ENCODE measurements at places on chromosomes 5 and 9.

GRCh38 chr9:27633764-27634163, 60.5 kb upstream of the C9orf72 start:
- no peak for DNase-seq

GRCh38 chr5:126745259-126745992, 31.5 kb upstream of the LMNB1 start:
- no peak for DNase-seq

- DNase-seq = no peak
Observed at GRCh38 chr9:1046639-1047572, 3.3 kb upstream of the DMRT2 start.

DNA sequence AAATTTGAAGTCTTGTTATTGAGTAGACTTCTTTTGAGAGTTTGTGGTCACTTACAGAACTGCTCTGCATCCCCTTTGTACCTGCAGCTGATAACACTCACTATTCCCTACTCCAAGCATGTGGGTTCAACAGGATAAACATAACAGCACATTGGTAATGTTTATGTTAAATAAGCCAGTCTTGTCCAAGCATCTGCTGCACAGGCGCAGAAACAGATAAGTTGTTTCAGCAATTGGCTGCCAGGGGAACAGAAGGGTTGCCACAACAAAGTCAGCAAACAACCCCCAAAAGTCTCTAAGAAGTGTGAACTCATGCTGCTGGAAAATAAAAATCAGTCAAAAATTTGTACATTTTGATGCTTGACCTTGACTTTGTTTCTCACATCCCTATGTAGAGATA, 174.6 kb downstream of the GDNF start:
- no peak for DNase-seq

- no peak for DNase-seq
Observed at GRCh38 chr5:77842243-77842642, 66.1 kb upstream of the TBCA start.

DNA sequence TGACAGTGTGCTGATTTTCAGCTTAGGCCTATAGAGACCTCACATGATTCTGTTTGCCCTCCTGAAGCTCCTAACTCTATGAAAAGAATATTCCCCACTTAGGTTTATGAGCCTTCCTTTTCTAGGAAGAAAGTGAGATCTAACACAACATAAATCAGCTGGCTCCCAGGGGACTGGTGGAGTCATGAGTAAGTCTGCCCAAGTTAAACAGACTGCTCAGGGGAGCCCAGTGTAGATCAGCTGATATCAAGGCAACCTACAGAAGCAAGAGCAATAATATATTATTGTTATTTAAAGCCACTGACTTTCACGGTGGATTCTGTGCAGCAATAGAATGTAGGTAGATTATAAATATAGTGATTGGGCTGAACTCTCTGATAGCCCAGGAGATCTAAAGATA, 1978.6 kb upstream of the CDH6 start:
- DNase-seq = no peak

GRCh38 chr9:93354451-93354850, 97.0 kb upstream of the FAM120A start:
- peak; percentile 26 for DNase-seq

DNA sequence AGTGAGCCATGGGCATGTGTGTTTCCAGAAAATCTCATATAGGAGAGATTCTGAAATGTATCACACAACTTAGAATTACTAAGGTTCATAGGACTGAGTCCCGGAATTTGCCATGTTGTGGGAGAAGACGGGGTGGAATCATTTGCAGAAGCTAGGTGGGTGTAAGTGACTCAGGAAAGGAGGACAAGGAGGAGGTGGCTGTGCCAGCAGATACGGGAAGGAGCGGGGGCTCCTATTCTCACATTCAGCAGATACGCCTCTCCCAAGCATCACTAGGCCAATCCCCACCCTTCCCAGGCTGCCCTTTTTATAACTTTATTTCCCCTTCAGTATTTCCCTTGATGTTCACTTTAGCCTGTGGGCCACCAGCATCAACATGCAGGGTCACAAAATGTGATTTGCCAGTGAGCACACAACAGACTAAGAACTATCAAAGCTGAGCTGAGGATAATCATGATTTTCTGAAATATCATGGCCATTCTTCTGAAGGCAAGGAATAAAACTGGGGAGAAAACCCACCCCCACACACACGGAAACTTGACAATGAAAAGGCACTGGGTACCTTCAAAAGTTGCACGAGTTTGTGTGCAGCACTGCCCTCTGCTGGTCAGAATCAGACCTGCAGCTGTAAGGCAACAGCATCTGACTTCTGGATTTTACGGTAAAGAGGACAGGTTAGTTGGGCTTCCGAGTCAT, 133.2 kb downstream of the MTX3 start:
- DNase-seq = peak; percentile 2

DNA sequence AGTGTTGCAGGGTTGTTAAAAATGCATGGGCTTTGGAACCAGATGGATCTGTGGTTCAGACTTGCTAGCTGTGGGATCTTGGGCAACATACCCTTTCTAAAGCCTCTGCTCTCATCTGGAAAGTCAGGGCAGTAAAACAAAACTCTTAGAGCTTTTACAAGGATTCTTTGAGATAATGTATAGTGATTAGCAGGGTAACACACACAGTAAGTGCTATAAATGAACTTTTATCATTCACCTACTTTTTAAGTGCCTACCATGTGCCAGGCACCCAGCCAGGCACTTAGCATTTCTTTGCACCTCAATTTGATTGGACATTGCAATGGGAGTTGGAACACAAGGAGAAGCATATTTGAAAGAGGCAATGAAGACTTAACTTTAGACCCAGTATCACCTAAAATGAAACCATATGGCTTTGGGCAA, 208.6 kb upstream of the PAPPA start:
- DNase-seq = no peak

GRCh38 chr9:34573599-34574325, 15.8 kb downstream of the CNTFR start:
- DNase-seq = no peak

DNA sequence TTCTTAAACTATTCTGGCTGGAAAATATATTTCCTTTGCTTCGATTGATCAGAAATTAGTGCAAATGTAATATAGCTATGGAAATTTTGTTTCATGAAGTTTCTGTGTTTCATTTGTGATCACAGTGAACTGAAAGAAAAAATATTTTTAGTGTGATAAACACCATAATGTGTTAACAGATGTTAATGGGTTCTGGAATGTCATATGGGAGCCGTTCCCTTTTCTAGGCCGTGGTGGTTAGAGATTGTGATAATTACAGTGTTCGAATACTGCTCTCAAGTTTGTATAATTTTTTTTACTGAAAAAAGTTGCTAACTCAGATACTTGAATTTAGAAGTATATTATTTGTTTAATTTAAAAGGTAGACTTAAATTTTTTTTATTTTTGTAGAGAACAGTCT, 19.3 kb downstream of the GAPVD1 start:
- no peak for DNase-seq

GRCh38 chr9:128497824-128498610, 6.5 kb upstream of the GLE1 start:
- no peak for DNase-seq

- no peak for DNase-seq
Observed at GRCh38 chr9:111992523-111992922, 95.9 kb downstream of the UGCG start.

- DNase-seq = no peak
Observed at GRCh38 chr5:130836729-130837649, 328.1 kb downstream of the HINT1 start.

DNA sequence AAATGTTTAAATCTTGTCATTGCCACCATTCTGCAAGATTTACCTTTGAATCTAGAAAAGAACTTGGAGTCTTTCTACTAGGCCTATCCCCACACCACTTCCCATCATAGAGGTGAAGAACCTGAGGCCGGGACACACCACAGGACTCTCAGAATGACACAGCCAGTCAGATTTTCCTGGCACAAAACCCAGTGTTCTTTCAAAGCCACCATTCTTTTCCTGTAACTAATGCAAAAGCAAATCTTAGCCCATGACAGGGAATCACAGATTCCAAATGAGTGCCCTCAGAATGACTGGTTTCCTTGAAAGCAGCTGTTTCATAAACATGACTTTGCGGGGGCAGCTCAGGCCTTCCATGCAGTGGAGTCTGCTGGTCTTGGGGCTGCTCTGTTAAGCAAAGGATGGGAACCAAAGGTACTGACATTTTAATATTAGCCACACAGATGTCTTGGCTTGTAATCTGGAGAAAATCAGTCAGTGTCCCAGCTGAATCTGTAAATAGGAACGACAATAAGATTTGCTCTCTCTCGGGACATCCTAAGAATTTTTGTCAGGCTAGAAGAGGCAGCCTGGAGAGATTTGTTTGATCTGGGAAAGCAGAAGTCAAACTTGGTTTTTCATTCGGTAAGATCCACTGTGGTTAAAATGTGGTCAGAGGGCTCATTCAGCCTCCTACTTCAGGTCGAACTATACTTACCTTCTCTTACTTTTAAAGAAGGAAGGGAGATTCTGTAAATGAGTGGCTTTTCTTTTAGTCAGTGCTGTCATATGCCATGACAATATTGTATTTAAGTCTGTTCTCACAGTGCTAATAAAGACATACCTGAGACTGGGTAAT, 115.1 kb downstream of the PALM2AKAP2 start:
- no peak for DNase-seq

DNA sequence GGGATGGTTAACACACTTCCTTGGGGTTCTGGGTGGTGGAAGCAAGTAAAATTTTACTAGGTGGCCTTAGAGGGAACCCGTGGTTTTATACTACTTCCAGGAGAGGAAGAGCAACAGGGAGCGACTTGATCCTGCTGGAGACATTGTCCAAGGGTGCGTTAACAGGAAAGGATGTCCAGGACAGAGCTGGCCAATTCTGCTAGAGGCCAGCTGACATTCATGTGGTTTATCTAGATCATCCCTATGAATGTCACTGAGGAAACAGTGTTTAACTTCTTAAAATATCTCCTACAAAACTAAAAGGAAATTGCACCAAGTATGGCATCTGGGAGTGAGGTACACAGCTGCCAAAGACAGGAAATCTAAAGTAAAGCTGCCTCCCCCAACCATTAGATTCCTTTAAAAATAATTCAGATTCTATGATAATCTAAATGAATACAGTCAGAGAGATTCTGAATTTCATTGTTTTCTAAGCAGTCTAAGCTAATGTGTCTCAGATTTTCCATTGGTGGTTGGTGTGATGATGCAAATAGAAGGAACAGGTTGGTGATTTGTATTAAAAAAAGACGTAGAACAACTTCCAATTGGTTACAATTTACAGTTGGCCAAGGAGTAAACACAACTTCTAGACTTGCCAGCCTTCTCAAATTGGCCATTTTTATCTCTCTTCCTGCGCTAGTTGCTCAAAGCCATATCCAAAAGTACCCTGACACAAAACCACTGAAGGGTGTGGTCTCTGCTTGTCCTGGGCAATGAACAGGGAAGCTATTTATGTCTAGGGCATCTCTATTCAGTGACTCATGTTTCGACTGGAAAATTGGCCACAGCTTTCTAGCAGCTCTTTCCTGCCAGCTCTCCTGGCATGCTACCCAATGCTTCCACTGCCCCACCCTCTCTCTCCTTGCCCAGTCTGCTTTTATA, 574.7 kb upstream of the MEF2C start:
- peak; percentile 53 for DNase-seq

- no peak for DNase-seq
Observed at GRCh38 chr5:6676702-6677101, 36.5 kb upstream of the TENT4A start.

GRCh38 chr9:134591082-134591571, 50.5 kb upstream of the COL5A1 start:
- peak; percentile 22 for DNase-seq

DNA sequence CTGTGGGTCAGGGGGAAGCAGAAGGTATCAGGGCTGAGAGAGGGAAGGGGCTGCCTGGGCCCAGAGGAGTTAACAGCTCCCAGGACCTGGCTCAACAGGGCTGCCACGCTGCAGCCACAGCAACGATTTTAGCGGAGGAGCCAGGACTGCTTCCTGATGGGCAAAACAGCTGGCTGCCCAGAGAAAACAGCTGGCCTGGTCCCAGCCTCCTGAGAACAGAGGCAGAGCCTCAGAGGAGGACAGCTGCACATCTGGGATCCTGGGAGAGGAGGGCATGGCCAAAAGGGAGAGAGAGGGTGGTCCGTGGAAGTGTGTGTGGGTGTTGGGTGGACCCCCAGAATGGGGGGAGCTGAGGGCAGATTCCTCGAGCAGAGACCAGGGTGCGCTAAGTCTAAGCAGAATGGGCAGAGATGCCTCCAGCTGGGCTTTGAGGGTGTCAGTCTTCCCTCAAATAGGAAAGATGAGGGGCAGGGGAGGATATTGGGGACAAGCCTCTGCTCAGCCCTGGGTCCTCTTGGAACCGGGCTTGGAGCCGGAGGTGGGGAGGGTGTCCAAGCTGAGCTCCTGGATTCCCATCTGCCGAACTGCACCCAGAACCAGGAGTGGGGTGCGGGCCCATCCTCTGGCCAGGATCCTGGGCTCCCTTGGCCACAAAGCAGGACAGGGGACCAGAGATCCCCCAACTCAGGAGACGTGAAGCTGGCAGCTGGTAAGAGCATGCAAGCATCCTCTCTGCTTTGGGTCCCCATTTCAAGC, 9.1 kb upstream of the CERCAM start:
- DNase-seq = no peak

DNA sequence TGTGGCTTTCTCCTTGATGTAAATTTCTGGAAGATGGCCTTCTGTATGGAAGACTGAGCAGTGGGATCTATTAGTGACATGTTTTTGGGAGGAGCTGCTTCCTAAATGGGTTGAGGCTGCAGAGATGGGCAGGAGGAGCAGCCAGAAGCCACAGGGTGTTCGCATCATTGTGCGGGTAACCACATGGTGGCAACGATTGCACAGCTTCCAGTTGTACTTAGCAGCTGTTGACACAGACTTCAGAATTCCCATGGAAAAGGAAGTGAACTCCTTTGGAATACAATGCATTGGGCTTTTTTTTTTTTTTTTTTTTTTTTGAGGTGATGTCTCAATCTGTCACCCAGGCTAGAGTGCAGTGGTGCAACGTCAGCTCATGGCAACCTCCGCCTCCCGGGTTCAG, 297.3 kb downstream of the NR3C1 start:
- no peak for DNase-seq

DNA sequence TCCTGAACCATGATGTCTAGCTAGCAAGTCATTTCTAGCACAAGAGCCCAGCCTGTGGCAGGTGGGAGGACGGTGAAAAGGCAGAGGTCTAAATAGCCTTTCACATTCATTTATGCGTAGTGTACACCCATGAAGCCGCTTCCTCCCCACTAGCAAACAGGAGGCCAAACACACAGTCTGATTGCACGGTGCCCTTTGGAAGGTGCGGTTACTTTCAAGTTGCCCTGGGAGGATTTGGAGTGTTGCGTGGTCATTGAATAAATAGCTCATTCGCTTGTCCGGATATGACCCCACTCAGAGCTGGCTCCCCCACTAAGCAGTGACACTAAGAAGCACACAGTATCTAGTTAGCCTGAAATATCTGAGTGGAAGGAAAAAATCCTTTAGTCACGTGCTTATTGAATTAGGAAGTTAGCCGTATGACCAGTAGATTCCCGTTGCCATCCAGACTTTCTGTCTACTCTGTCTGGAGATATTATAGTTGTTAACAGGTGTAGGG, 664 bp upstream of the ARSB start:
- no peak for DNase-seq

DNA sequence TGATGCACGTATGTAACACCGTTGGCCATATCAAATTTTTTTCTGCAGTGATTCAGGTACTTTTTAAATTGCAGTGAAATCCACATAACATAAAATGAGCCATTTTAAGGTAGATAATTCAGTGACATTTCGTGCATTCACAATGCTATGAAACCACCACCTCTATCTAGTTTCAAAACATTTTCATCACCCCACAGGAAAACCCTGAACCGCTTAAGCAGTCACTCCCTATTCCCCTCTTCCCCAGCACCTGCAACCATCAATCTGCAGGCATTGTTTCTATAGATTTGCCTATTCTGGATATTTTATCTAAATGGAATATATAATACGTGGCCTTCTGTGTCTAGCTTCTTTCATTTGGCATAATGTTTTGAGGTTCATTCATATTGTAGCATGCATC, 79.2 kb downstream of the BOD1 start:
- DNase-seq = no peak
